SK-MEL-5 (cell line): ENCODE measurements at places on chromosomes 7 and 10. TPM values are rescaled to one million over a fixed set of nuclear protein-coding genes. Genes with fewer than 3 reads are reported as not detected.
A peak's percentile ranks its signal among the peaks of the same experiment; 100 is the strongest.

The LIPF gene
- total RNA-seq = not detected in 2 replicates

DNA sequence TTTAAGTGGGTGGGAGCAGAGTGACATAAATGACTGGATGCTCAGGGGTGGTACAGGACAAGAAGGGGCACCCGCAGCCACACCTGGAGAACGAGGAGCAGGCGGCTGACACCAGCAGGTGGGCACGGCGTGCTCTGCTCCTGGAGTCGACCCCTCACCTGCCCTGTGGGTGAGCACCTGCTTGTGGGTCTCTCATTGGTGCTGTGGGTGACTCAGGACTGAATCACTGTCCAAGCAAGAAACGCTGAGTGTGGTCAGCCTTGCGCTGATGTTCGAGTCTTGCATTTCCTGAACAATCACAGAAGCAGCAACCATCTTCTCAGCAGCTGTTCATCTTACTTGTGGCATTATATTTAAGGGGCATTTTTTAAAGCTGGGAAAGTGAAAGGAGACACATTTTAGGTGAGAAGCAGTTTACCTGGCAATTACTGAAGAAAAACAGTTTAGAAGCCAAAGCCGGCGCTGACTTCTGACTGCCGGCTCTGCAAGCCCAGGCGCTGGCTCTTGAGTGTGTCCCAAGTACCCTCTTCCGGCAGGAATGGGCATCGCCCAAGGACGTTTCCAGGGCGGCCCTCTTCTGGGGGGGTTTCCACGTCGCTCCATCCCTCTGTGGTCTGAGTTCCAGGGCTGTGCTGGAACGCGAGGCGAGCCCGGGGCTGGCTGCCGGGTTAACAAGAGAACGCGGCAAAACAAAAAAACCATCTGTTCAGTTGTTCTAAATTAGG, 145.2 kb upstream of the PFKP start:
- DNase-seq = peak; percentile 23

The ATP6V0E2 gene
- 25.8 and 30.3 TPM in 2 replicates for total RNA-seq

DNA sequence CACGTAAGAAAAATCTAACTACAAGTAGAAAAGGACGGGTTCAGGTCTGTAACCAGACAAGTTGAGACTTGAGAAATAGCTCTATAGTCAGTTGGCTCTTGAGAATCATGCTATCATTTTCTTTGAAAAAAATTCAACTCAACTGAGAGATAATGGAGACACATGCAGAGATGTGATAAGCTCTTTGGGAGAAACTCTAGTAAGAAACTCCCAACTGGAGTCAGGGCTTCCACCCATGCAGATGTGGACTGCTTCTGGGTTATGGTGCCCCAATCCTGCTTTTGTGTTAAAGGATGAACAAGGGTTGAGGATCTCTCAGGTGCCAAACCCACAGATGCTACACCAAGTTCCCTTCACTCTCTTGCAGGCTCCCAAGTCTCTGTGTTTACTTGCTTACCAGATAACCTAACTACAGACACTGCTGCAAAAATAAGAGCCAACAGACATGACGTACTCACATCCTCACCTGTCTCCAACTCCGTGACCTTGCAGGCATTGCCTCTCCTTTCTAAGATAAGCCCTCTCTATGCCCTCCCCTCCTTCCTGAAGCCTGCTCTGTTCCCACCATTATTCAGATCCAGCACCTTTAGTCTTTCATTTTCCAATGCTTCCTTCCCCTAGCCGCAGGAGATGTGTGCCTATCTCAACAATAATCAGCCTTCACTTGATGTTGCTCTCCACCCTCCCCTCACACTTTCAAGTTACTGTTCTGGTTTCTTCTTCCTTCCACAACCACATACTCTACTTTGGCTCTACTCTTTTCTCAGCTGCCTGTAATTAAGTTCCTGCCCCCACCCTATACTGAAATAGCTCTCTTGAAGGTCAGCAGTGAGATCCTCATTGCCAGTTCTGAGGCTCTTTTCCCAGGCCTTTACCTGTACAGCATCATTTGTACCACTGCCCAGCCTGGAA, 130.0 kb downstream of the ICA1 start:
- DNase-seq = no peak

DNA sequence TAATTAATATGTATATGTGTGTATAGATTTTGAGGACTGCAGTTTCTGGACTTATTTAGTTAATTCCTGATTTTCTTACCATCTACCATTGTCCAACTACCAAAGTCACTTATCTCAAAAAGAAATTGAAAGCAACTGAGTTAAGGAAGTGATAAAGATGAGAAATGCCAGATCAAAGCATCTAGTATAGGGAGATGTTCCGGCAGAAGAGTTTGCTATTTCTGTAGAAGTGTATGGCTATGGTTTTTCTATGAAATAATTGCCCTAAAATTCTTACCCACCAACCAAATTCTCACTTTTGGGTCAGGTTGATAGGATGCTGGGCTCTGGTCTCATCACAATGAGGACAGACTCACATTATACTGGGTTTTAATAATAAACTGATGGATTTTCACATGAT, 64.0 kb upstream of the RAB11FIP2 start:
- DNase-seq = no peak

DNA sequence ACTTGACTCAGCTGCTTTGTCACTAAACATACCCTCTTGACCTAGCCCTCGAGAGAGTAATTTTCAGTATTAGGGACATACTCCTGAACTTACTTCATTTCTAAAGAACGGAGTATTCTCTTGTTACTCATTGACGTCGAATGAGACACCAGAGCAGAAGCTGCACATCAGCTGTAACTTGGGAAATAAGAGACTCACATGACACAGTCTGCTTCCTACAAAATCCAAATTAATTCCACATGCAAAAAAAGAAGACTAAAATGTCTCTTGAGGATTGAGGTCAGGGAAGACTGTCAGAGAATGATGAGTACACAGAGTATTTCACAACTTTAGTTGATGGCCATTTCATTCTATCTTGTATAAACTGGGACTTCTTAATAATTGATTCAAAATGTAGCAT, 114.7 kb upstream of the EGFR start:
- no peak for DNase-seq

DNA sequence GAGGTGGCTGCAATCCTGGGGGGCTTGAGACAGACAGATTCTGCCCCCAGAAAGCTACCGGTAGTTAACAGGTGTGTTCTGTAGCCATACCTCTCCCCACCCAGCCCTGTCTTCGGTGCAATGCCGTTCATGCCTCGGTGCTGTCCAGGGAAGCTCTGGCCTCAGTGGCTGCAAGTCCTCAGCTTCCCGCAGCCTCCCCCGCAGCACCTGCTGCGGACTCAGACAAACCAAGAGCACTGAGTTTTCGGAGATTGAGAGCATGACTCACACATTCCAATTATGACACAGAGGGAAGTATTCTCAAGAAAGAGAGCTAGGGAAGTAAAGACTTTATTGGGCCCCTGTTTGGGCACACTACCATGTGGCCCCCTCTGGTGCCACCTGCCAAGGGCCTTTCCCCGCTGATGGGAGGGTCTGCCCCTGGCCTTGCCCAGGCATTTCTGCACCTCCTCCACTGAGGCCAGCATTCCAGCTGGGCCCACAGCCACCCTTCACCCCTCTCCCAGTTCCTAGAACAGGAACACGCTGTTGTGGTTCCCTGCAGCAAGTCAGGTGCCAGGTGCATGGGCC, 30.2 kb upstream of the EZH2 start:
- no peak for DNase-seq

The HOXA6 gene
- 1.5 and 1.9 TPM in 2 replicates for total RNA-seq

DNA sequence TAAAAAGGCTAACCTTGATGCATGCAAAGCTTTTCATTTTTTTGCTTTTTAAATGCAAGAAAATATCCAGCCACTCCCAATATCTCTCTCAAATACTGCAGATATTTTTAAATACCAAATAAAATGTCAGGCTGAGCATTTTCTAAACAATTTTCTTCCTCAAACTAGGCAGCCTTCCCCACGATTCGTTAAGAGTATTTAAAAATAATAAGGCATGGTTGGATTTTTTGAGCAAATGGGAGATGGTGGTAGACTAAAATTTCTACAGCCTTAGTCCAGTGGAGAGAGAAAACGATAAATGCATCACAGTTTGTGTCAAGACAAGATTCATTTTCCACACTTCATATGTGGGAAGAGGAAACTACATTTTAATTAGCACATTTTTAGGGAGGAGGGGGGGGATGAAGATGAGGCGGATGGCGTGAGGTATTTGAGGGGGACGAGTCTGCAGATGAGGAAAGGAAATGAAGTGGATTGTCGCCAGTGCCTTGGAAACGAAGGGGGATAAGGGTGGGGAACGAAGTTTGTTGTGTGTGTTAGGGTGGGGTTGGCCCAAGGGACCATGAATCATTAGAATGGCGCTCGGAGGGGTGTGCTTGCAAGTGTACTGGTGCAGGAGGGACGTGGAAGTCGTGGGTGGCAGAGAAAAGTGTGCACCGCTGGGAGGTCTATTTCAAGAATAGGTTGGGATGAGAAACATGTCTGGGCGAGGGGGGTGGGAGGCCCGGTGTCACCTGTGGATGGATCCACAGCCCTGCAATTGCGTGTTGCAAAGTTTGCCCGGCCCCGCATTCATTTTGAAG, 1.2 kb upstream of the ADD3 start:
- DNase-seq = no peak

DNA sequence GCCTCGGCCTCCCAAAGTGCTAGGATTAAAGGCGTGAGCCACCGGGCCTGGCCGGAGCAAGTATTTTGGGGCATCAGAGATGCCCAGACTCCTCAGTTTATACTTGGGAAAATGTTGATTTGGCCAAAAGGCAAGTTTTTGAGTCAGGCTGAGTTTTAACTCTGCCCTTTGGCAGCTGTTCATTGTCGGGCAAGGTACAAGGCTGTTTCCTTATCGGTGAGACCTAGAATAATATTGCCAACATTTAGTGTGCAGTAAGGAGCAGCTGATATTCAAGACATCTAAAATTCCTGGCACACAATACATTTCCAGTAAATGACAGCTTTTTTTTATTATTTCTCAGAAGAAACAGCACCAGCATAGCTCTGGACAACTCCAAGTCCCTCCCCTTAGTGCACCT, 147.6 kb upstream of the C7orf33 start:
- no peak for DNase-seq

GRCh38 chr7:156608173-156608478, 32.4 kb upstream of the RNF32 start:
- DNase-seq = no peak
